ENCODE measurements at places on chromosomes 7 and 10. TPM values are rescaled to one million over a fixed set of nuclear protein-coding genes. Genes with fewer than 3 reads are reported as not detected.

DNA sequence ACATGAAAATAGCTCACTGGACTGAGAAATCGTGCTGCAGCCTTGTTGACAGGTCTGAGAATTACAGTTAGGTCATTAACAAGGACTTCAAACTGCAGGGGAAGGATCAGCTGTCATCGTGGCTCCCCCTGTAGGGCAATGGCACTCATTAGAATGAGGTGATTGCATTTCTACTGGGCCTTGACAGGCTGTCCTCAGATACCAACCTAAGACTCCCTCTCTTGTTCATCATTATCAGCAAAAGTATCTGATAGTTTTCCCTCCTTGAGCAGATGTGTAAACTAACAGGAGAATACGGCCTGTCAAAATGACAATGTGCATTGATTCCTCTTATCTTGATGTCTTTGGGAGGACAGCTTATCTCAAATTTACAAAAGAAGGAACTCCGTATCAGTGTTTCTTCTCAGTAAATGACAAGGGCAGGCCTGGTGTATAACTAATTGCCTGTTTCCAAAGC is 648.5 kb upstream of the LRRN3 start:
- DNase-seq: no peak

GRCh38 chr7:24665564-24666294 is 91.5 kb downstream of the GSDME start:
- DNase-seq: no peak

Gene MBLAC1
- 3.0 TPM for total RNA-seq

GRCh38 chr7:83161186-83161585 is 1.5 kb downstream of the PCLO start:
- DNase-seq: no peak

DNA sequence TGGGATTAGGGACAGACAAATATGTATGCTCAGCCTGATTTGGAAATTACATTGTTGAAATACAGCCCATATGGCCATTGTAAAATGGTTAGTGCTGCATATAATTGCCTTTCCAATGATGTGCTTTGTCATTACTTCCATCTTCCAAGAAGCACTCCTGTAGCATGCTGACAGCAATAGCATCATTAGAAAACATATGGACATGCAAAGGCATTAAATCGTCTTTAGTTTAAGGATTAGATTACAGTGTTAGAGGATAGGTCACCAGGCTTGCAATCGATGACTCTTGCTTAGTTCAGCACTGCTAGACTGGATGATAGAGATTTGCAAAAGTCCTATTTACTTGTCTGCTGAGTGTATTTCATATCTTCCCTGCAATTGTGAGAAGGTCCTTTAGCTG is 17.4 kb downstream of the AUTS2 start:
- DNase-seq: no peak

Gene SNX10
- 2.8 TPM for total RNA-seq

- no peak for DNase-seq
These were observed 22.3 kb upstream of the RHBDD2 start for GRCh38 chr7:75856536-75856935.

Gene HMX3
- total RNA-seq: not detected

Gene IKZF1
- 6.8 TPM for total RNA-seq

GRCh38 chr7:82406937-82407336 is 36.6 kb downstream of the CACNA2D1 start:
- DNase-seq: no peak

DNA sequence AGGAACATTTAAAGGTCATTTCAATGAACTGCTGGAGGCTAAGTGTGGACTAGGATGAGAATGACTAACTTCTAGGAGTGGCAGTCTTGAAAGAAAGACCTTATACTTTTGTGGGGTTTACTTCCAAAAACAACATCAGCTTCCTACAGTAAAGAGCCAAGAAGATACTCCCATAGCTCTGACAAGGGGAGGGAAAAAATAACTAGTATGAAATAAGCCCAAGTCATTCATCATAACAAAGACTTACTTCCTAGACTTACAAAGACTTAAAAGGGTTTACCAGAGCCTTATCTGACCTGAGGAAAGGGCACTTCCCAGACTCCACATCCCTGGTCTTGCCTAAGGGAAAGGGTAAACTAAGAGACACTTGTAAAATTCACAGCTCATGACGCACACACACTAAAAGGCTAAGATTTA is 31.7 kb downstream of the ARHGAP12 start:
- DNase-seq: no peak

GRCh38 chr10:122295451-122295809 is 24.3 kb downstream of the BTBD16 start:
- DNase-seq: no peak

- no peak for DNase-seq
These were observed 30.8 kb downstream of the ZNF12 start for GRCh38 chr7:6675807-6676405.

Gene OPTN
- 106 TPM for total RNA-seq

Gene AUTS2
- total RNA-seq: 10.3 TPM

Measured in right cardiac atrium (tissue), 5 donors.